Gastrocnemius medialis (tissue), 4 donors: ENCODE measurements at places on chromosomes 12 and 14.

DNA sequence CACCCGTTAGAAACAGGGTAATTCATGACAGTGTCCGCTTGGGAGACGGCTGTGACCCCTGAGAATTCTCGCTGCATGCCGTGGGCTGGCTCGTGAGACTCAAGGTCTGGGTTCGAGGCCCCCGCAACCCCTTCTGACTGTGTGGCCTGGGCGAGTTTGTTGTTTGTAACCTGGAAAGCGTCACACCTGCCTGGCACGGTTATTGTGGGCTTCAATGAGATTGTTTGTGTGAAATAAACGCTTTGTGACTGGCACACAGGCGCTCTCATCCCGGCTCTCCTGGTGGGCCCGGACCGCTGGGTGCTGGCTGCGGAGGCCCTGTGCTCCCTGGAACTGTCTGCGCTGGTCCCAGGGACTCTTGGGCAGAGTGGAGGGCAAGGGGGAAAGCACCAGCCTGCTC, 33.9 kb downstream of the MEG3 start:
- no peak for DNase-seq

GRCh38 chr14:98177551-98177950, 1094.4 kb downstream of the BCL11B start:
- no peak for DNase-seq

DNA sequence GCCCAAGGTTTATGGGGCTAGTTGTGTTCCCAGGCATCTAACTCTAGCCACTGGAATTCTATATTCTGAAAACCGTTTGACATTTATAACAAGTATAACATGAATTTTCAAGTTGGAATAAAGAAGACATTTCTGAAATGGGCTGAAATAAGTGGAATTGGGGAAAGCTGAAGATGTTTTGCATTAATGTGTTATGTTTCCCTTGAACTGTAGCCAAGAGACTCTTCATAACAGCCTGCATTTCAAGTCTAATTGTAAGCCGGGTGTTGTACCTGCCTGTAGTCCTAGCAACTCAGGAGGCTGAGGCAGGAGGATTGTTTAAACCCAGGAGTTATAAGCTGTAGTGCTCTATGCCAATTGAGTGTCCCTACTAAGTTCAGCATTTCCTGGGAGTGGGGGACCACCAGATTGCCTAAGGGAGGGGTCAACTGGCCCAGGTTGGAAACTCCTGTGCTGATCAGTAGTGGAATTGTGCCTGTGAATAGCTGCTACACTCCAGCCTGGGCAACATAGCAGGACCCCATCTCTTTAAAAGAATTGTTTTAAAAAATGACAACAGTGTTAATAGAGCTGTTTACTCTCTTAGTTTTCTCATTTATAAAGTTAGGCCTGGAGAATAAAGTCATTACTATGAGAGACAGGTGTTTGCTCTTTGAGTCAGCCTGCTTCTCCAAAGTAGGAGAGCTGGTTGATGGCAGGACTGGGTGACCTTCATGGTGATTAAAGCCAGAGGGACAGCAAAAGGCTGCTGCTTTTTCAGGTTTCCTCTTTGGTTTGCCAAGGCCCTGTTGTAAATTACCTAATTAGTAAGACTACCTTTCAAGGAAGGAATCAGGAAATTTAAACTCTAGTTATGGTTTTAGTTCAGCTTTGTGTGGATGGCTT, 483.6 kb upstream of the RGS6 start:
- no peak for DNase-seq

DNA sequence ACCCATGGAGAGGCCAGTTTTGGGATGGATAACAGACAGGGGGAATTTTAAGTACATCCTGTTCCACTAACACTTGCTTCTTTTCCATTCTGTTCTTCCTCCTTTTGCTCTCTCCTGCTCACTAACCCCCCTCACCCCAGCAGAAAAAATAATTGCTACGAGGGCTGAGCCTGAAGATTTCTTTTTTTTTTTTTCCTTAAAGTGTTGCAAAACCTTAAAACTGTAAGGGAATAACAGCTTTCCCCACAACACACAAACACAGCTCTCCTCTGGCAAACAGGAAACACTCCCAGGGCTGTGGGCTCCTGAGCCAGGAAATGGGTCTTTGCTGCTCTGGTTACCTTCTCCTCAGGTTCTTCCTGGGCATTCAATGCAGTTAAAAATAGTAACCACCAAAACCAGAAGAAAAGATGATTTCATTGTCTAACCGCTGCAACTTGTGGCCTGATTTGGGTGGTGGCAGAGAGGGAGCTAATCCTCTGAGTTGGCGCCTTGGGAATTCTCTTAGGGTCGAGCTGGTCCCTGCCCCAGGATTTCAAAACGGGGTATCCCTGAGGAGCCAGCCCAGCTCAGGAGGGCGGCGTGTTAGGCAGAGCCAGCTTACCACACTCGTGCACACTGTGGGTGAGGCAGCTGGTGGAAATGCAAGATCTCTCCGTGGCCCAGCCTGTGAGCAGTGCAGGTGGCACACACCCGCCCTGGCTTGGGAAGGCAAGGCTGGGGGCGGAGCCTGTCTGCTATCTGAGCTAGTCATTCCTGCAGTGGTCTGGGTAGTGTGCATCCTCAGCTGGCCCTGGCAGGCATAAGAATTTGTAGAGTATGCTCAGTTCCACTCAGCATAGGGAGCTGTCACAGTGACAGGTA, 17.1 kb upstream of the EMP1 start:
- peak; percentile 30 for DNase-seq

GRCh38 chr14:97077253-97077653, 280.1 kb downstream of the VRK1 start:
- DNase-seq, result peak; percentile 18

DNA sequence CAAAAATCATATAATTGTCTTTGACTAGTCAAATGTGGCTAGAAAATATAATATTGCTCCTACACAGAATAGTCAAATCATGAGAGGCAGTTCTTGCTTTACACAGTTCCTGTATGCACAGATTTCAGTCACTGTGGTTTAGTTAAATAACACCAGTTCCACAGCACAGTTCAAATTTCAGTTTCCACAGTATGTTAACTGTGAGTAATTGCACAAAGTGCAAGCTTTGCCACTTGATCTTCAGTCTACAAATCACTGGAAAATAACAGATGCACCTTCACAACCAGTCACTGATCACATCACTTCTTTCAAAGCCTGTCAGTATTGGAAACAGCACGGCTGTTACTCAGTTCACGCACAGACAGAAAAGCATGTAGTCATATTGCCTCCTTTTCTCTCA, 38.7 kb downstream of the KCNH5 start:
- no peak for DNase-seq

GRCh38 chr12:91507754-91508153, 325.1 kb upstream of the DCN start:
- DNase-seq, result no peak

- no peak for DNase-seq
Observed at GRCh38 chr14:35223927-35224326, 68.3 kb upstream of the PSMA6 start.

GRCh38 chr14:58560208-58560607, 77.6 kb upstream of the DACT1 start:
- DNase-seq, result no peak

DNA sequence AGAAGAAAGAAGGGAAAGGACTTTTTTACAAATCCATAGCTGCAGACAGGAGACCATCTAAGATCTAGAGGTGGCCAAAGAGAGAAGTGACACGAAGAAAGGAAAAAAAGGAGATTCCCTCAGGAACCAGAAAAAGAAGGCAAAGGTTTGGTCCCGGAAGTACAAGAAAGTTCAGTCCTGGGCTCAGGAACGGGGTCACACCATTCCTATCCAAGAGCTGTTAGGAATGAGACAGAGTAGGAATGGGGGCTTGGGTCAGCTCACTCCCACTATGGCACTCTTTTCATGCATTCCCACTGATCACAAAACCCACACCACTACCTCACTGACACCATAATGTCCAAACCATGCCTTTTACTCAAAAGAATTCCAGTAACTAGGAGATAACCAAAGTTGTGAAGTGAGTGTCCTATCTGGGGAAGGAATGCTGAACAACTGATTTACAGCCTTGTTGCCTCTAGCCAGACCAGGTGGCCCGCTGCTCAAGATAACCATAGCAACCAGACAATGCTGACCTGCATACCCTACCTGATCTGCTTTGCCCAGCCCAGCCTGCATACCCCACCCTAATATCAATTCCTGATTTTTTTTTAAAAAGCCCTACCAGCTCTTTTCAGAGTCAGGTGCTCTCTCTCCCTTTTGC, 8.4 kb downstream of the PPP2R3C start:
- no peak for DNase-seq

GRCh38 chr12:31246470-31246850, 79.5 kb downstream of the SINHCAF start:
- DNase-seq, result no peak

GRCh38 chr12:91633206-91633605, 450.6 kb upstream of the DCN start:
- no peak for DNase-seq

- no peak for DNase-seq
Observed at GRCh38 chr12:124592481-124593160, 25.2 kb upstream of the NCOR2 start.

DNA sequence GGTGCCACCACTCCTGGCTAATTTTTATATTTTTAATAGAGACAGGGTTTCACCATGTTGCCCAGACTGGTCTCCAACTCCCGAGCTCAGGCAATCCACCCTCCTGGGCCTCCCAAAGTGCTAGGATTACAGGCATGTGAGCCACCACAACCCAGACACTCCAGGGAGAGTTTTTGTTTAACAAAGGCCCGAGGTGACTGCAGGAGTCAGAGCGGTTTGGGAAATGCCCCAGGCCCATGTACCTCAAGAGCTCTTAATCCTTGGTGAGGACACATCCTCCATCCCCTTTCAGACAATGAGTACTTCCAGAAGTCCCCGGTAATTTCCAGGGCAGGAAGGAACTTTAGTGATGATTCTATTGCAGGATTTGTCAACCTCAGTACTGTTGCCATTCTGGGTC, 176.0 kb downstream of the ESRRB start:
- no peak for DNase-seq

DNA sequence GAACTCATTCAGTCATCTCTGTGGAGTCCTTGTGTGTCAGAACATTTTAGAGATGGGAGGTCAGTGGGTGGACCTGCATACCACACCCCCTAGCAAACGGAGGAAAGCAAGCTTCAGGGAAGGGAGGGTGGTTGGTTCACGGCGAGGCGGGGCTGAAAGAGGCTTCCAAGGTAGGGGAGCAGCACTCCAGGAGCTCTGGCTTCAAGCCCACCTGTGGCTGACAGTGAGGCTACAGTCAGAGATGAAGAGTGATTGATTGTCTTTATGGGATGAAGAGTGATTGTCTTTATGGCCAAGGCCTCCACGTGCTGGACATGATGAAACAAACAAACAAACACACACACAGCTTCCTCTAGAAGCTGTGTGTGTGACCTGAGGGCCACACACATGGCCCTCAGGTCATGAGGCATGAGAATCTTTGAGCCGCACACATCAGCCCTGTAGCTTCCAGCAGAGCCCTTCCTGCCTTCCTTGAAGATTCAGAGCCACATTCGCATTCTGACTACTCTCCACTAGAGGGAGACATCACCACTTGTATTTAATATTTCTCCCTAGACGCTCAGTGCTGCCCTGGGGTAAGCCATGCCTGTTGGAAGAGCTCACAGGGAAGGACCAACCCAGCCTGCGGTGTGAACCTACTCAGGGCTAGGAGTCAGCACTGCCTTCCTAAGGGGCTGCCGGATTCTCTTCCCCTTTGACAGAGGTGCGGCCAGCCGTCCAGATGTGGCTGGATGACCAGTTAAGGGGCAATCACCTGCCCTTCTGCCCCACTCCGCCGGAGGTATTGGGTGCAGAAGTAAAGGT, 54.4 kb upstream of the KCNA1 start:
- peak; percentile 19 for DNase-seq

GRCh38 chr12:58367041-58367440, 425.7 kb downstream of the ATP23 start:
- no peak for DNase-seq

DNA sequence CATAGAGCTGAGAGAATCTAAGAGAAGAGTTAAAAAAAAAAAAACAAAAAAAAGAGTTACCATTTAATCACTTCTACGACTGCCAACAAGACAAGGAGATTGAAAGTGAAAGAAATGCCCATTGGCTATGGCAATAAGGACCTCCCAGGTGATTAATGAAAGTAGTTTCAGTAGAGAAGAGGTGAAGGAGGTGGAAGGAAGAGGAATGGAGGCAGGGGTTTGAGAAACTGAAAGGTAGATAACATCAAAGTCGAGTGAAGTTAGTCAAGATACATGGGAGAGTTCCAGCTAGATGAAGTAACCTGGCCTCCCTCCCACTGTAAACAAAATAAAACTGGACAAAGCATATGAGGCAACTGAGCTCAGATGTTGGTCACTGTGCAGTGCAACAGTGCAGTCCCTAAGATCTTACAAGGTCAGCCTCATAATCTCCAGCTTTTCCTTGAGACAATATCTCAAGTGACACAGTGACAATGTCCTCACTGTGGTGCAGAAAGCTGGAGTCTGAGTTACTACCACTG, 118.0 kb upstream of the CCDC198 start:
- no peak for DNase-seq

DNA sequence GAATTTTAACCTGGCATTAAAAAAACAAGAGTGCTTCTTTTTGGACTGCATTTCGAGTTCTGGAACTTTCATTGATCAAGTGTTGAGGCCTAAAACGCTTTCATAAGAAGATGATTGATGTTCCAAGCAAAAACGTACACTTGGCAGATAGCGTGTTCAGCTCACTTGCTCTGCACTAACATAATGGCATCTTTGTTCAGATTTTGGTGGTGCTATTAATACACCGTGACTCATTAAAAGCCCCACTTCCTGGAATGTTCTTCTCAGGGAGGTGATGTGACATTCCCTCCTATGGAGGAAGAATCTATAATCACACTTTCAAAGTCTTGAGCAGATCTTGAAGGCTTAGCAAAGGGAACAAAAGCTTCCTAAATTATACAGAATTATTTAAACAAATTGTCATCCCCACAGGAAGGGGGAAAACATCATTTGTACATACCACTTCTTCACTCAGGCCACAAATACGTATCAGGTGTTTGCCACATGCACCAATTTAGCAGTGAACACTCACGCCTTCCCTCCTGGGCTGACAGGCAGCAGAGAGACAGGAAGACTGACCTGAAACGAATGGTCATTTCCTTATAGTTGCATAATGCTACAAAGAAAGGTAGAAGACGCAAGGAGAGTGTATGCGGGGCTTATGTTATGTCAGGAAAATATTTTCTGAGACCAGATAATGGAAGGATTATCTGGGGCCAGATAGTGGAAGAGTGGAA, 15.4 kb downstream of the HSP90AA1 start:
- no peak for DNase-seq

GRCh38 chr12:108526482-108527165, 11.5 kb downstream of the FICD start:
- DNase-seq, result no peak

GRCh38 chr12:89461190-89461589, 63.4 kb downstream of the GALNT4 start:
- DNase-seq, result no peak
